ENCODE measurements at places on chromosomes 7 and 10.

DNA sequence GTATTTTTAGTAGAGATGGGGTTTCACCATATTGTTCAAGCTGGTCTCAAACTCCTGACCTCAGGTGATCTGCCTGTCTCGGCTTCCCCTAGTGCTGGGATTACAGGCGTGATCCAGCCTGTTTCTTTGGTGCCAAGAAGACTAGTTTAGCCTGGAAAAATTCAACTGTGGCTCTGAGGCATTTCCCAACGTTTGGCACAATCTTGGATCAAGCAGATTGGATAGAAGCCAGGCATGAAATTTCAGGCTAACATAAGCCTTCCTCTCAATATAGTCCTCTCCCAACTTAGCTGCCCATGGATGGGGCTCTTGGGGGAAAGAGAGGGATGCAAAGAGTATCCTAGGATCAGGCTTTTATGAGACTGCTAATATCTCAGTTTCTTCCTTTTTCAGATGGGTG lies 53.8 kb downstream of the APBB1IP start:
- no peak for DNase-seq

- DNase-seq = peak; percentile 76
Observed at GRCh38 chr10:48506147-48506917, 98.5 kb downstream of the ARHGAP22 start.

- peak; percentile 71 for DNase-seq
Observed at GRCh38 chr7:55526770-55527169, 45.5 kb downstream of the VOPP1 start.

DNA sequence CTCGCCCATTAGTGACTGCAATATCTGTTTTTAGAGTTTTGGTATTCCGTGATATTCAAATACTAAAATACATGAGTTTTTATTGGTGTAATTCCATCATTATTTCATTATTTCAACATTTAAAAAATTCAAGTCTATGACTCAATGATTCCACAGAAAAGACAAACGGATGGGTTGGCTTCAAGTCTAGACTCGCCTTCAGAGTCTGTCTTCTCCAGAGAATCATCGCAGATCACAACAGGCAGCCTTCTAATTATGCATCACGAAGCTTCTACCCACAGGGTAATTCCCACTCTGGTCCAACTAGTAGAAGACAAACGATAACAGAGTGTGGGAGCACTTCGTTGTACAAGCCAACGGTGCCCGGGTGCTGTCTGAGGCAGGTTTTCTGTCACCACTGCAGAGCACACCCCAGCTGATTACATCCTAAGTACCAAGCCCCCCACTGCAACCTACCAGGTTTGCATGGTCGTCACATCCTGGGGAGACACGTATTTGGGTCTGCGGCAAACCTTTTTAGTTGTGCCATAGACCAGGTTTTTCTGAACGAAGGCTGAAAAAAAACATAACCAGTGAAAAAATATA lies 28.9 kb downstream of the PARP12 start:
- DNase-seq = no peak

- no peak for DNase-seq
Observed at GRCh38 chr10:132989476-132990415, 47.4 kb upstream of the CFAP46 start.

DNA sequence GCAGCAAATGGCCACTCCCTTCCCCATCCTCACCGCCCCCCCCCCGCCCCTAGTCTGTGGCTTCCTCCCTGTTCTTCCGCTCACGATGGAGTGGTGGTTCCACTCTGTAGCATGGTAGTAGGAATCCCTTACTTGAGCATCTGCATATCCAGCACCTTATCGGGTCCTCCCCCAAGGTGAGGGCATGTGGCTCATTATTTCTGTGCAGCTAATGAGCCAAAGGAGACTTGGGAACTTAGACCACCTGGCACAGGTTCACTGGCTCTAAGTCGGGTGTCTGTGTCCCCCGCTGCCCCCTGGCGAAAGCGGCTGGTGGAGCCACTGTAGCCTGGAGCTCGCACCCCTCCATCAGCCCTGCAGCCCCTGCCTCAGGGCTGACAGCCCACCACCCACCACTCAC lies 22.8 kb upstream of the GPR26 start:
- no peak for DNase-seq

GRCh38 chr10:71635867-71636266 lies 83.7 kb downstream of the C10orf105 start:
- DNase-seq = no peak

- no peak for DNase-seq
Observed at GRCh38 chr7:53470336-53470970, 435.0 kb downstream of the POM121L12 start.

GRCh38 chr7:94632338-94633013 lies 23.5 kb downstream of the SGCE start:
- DNase-seq = no peak

DNA sequence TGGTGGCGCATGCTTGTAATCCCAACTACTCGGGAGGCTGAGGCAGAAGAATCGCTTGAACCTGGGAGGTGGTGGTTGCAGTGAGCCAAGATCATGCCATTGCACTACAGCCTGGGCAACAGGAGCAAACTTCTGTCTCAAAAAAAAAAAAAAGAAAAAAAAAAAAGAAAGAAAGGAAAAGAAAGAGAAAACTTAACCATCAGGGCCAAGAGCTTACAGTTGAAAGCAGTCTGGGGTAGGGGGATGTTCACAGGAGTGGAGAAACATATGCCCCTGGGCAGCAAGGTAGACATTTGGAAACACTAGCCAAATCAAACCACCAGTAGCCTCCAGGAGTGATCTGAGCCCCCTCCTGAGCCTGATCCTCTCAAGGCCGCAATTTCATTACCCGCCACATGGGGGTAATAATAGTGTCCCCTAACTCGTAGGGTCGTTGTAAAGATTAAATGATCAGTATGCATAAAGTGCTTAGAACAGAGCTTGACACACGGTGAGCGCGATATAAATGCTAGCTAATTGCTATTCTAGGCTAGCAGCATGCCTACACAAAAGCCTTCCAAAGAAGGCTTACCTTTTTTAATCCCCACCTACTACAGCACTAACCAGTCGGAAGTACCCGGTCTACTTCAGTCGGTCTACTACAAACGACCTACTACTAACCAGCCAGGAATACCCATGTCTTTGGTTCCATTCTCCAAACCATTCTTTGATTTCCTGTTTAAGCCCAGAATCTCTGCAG lies 274.3 kb upstream of the NEBL start:
- peak; percentile 9 for DNase-seq

DNA sequence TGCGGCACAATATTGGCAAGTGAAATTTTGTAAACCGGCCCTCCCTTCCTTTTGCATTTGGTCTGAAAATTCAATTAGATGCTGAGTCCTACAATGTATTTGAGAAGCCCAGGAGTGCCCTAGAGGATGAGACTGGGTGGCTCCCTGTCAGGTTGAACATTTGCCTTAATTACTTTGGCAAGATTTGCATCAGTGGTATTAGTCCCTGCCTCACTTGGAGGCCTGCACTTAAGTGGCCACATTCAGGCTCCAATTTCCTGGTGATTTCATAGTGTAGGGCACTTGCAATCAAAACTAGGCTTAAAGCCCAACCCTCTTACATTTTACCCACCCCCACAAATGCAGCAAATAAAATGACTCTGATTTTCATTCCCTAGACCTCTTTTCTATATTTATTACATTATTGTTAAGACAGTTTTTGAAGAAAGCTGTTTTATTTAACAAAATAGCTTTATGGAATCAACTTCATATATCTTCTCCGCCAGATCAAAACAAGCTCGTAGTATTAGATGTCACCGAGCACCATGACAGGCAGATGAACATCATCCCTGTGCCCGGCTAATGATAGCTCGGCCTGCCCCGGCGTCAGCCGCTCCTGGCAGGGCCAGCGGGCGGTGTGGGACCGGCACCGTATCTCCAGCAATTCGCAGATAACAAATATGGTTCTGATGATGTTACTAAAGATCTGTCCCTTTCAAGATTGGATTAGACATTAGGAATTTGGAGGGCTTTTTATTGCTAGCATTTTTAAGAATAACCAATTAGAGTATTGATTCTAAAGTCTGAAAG lies 73.6 kb downstream of the EGFR start:
- DNase-seq = no peak

GRCh38 chr10:121828045-121828444 lies 99.8 kb downstream of the ATE1 start:
- no peak for DNase-seq

DNA sequence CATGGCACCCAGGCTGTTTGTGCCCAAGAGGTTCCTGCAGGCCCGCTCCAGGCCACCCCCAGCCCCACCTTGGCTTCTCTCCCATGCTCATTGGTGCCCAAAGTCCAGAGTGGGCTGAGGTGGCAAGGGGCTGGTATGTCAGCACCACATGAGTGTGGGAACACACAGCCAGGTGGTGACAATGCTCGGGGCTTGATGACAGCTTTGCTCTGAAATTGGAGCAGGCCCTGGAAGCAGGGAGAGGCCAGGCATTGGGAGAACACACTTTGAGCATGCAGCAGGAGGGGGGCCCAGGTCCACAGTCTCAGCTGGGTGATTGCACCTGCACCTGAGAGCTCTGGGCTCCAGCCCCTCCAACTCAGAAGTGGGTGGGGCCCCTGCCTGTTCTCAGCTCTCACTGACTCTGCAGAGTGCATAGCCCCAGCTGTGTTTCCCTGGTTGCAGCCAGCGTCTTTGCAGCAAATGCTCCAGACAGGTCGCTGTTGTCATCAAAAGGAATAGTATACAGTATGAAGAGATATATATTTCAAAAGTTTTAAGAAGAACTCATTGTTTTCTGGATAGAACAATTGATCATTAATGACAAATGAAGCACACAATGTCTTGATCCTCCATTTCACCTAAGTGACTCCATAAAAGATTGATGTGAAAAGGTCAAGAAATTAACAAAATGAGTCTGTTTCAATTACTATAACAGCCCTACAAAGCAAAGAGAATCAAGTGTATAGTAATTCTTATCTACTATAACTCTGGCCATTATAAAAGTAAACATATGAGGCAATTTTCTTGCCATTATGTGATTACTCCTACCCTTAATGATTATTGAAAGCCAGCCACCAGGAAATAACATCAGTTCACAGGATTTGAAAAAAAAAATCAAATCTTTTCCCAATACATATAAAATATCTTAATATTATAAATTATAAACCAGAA lies 848.1 kb downstream of the PCDH15 start:
- DNase-seq = no peak

DNA sequence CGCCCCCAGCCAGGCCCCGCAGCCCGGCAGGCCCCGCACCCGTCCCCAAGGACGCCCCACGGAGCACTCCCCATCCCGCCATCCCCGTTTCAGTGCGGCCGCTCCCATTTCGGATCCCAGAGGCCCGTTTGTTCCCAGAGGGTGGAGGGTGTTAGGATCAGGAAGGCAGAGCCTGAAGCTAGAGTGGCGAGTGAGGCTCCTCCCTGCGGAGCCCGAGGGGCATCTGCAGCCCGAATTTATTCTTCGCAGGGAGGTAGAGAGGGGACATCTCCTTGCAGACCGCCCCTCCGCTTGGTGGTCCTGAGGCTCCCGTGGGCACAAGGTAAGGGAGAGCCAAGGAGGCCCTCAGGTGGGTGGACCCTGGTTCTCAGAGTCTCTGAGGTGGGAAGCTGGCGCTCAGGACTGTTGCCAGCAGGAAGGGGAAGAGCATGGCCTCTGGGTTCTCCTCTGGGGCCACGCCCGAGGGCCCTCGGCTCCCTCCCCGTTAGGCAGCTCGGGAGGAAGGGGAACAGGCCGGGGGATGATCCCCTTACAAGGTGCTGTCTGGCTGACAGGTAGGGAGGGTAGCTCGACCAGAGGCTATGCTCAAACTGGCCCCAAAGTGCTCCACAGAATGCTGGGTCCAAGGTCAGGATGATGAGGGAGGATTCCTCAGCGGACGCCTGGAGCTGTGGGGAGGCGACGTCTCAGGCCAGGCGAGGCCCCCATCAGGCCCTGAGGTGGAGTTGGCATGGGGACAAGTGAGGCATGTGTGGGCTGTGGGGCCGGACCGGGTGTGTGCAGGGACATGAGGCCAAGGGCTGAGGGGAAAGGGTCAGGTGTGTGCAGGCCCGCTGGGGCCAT lies 17.4 kb downstream of the POLL start:
- DNase-seq = peak; percentile 58

- no peak for DNase-seq
Observed at GRCh38 chr10:117170244-117170643, 27.0 kb upstream of the KCNK18 start.

DNA sequence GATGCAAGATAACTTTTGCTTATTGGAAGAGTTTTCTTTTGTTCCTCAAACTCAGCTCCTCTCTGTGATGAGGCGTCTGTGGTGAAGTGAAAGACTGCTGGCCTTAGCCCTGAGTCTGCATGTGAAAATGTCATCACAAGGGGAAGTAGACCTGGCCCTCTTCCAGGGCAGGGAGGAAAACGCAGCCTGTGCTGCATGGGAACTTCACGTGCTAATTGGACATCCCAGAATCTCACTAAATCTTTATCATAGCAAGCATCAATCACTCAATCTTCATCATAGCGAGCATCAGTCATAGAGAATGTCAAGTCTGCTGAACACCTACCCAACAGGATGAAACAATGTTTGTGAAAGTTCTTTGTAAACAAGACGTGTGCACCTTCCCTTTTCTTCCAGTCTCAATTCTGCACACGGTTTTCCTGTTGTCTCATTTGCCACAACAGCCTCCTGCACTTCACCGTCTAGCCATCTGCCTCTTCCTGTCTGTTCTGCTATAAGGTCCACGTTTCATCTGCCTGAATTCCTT lies 314.6 kb downstream of the FRMD4A start:
- peak; percentile 7 for DNase-seq

- DNase-seq = no peak
Observed at GRCh38 chr10:32263300-32263699, 83.7 kb downstream of the EPC1 start.

DNA sequence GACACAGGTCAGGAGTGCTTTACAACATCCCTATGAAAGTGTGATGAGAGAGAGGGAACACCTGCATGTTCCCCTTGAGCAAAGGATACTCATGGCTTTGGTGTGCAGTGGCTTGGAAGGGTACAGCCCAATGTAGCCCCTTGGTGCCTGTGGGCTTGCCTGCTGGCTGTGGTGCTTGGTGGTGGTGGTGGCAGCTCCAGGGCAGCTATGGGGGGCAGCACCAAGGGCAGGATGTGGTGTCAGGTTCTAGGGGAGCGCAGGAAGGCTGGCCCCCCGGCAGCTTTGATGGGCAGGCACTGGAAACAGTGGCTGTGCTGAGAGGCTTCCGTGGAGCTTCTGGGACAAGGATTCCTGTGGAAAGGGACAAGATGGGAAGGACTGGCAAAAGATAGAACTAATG lies 464.0 kb upstream of the ZMIZ1 start:
- no peak for DNase-seq

- no peak for DNase-seq
Observed at GRCh38 chr10:98285416-98285815, 17.4 kb upstream of the LOXL4 start.

- no peak for DNase-seq
Observed at GRCh38 chr7:155477476-155477875, 19.5 kb downstream of the EN2 start.

- DNase-seq = no peak
Observed at GRCh38 chr10:61197057-61197456, 253.1 kb upstream of the RHOBTB1 start.

DNA sequence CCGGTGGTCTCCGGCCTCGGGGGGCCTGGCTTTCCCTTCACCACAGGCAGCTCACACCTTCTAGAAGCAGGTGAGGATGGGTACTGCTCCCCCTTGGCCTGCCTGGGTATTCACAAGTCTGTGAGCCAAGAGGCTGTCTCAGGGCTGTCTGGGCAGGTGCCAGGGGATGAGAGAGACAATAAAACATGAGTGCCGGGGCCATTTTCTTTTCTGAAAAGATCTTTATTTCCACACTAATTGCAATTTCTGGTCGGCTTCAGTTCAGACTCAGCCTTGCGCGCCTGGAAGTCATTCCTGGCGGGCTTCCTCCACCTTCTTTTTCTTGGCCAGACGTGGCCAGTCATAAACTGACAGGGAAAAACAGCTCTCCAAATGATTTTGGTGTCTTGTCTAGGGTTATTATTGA lies 171.2 kb downstream of the ARHGAP12 start:
- no peak for DNase-seq

GRCh38 chr7:22005151-22005550 lies 59.5 kb upstream of the CDCA7L start:
- no peak for DNase-seq
